ENCODE measurements at places on chromosomes 1 and 21.

GRCh38 chr1:59005491-59006288, 221.8 kb upstream of the JUN start:
- DNase-seq = no peak

DNA sequence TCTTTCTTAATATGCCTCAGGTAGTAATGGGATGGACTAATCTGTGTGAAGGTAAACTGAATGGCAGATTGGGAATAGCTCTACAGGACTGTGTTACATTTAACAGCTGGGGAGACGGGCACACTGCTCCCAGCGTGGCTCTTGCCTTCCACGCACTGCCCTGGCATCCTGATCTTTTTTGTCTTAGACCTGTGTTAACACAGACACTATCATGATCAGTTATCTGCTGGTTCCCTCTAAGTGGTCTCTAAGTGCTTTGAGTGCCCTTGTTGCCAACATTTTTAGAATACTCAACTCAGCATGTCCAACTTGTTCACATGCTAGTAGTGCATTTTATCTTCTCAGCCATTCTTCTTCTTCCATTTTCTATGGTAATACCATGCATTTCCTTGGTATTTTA, 208.1 kb downstream of the RYR2 start:
- DNase-seq = no peak

GRCh38 chr1:182262425-182262824, 129.2 kb downstream of the GLUL start:
- DNase-seq = no peak

- DNase-seq = no peak
Measured at GRCh38 chr1:3380469-3380868, 74.0 kb upstream of the ARHGEF16 start.

- DNase-seq = no peak
Measured at GRCh38 chr1:206854401-206855129, 10.9 kb upstream of the IL20 start.

GRCh38 chr1:109498161-109498801, 4.4 kb downstream of the CYB561D1 start:
- DNase-seq = peak; percentile 14

GRCh38 chr1:223075834-223076233, 67.2 kb downstream of the TLR5 start:
- DNase-seq = no peak

GRCh38 chr1:107821340-107821739, 143.6 kb downstream of the VAV3 start:
- DNase-seq = no peak

DNA sequence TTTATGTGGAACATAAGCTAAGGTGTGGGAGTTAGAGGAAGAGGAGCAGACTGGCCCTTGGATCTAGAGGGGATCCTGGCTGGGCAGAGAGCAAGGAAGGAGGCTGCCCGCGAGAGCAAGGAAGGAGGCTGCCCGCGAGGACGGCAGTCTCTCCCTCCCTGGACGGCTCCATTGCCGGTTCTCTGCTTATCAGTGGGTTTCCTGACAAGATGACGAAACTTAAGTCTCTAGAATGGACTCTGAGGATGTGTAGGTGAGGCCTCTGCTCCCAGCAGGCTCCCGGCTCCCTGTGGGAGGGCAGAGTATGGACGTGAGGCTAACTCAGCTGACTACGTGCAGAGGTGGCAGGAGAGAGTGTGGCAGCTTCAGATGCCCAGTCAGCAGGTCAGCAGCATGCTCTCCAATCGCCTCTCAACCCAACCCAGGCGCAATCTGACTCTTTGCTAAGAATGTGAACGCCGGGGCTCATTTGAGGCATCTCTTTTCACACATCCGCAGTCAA, 6.1 kb downstream of the MYBPHL start:
- no peak for DNase-seq

- DNase-seq = no peak
Measured at GRCh38 chr1:117828201-117828600, 101.2 kb downstream of the GDAP2 start.

DNA sequence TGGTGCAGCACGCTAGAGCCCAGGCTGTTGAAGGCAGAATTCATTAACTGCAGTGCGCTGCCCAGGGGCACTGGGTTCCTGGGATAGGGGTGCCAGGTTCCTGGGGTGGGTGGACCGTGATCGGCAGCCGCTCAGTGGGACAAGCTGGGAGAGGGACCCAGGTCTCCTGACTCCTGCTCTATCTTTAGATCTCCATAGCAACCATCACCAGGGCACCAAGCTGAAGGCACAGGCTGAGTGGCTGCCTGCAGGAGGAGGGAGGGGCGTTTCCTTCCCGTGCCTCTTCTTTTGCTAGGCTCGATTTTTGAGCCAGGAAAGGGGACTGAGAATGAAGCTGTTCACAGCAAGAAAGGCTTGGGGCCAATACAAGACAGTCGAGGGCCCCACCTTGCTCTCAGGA, 20.9 kb upstream of the CDCP2 start:
- no peak for DNase-seq

DNA sequence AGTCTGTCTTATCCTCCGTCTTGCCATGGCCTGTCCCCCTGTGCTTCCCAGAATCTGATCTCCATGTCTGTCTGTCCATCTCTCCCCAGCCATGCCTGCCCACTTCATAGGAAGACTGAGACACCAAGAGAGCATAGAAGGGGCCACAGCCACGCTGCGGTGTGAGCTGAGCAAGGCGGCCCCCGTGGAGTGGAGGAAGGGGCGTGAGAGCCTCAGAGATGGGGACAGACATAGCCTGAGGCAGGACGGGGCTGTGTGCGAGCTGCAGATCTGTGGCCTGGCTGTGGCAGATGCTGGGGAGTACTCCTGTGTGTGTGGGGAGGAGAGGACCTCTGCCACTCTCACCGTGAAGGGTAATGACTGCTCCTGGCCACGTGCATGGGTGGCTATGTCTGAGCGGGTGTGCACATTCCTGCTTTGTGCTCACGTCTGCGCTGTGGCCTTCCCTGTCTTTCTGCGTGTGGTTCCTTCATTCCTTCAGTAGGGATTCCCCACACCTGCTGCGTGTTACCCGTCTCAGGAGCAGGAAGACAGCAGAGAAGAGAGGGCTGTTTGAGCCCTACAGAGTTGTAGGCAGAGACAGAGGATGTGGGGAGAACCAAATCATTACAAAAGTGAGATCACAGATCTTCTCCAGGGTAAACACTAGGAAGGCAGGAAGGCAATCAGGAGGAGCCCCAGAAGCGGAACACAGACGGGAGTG, 80.8 kb downstream of the OBSCN start:
- DNase-seq = no peak

DNA sequence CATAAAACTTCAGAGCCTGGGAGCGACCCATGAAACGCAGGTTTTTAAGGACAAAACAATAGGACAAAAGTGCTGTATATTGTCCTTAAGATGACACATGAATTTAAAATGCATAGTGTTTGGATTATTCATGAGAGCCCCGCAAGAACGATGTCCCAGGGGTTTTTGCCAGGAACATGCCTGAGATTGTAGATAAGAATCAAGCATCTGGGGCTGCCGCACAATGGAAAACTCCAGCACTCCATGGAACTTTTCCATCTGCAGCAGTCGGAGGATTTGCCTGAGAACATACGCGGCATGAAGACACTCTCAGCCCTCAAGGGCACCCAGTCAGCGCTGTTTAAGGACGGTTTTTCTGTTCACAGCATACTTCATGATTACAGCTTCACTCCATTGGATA, 5.3 kb upstream of the ERG start:
- no peak for DNase-seq

DNA sequence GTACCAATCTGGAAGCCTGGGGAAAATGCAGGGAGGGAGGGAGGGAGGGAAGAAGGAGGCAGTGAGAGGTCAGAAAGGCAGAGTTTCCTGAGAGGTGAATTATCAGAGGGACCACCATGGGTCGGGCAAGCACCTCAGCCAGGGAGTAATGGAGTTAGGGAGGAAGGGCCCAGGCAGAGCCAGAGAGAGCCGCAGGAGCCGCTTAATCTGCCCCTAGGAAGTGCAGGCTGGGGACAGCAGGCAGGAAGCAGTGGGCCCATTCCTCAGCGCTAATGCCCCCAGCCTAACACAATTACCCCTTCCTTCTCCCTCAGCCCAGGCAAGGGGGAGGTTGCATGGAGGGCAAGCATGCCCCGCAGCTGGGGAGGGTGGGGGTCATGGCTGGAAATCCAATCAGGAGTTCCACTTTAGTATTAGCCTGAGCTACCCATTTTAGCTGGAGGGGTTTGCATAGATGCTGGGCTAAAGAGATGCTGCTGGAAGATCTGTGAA, 109.0 kb downstream of the TMEM53 start:
- no peak for DNase-seq

GRCh38 chr1:97571760-97572159, 349.1 kb downstream of the DPYD start:
- no peak for DNase-seq

DNA sequence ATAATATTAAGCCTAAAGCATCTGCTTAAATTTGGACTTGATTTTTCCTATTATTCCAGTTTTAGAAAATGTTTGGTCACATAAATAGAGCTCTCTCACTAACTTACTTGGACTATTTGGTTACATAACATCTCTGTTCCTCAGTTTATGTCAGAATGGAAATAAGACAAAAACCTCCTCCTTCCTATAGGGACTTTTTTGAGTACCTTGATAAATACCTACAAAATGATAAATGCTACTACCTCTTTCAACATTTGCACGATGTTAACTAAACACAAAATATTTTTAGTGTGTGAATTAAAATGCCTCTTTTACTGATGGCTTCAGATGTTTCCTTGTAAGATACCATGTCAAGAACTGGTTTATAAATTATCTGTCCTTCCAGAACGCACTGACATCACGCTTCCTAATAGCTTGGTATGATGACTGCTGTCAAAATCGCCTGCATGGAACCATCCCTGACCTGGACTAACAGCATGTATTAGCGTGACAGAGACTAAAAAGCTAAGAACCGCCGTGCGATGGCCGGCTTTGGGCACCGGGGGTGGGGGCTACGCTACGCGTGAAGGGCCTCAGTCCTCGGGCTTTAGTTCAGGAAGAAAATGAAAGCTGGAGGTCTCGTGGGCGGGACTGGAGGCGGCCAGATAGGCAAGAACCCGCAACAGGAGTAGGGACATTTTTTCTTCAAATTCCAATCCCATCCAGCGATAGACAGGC, 133.2 kb upstream of the BARHL2 start:
- no peak for DNase-seq

GRCh38 chr1:229116114-229116513, 154.8 kb upstream of the RAB4A start:
- no peak for DNase-seq

GRCh38 chr1:36161641-36162531, 5.9 kb downstream of the MAP7D1 start:
- DNase-seq = no peak

DNA sequence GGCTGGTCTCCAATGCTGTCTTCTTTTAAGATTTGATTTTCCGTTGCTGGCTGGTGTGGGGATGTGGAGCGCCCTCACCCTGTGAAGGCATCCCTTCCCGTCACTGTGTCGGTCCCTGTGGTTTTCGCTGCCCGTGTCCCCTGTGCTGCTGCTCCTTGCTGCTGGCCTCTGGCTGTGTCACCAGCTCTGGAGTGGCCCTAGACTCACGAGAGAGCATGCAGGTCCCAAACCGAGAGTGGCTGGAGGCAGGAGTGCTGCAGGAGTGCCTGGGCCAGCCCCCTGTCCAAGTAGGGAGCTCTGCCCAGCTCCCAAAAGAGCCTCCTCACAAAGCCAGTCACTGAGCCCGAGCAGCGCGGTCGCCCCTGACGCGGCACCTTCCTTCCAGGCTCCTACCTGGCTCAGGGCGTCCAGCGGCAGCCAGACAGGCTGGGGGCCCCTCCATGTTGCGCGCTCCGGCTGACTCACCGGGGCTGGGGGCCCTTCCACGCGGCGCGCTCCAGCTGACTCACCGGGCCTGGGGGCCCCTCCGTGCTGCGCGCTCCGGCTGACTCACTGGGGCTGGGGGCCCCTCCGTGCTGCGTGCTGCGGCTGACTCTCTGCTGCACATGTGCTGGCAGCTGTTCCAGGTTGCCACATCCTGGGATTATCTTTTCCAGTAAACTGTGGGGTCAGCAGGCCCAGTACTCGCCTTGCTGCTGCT, 106.7 kb upstream of the COL6A1 start:
- DNase-seq = no peak

DNA sequence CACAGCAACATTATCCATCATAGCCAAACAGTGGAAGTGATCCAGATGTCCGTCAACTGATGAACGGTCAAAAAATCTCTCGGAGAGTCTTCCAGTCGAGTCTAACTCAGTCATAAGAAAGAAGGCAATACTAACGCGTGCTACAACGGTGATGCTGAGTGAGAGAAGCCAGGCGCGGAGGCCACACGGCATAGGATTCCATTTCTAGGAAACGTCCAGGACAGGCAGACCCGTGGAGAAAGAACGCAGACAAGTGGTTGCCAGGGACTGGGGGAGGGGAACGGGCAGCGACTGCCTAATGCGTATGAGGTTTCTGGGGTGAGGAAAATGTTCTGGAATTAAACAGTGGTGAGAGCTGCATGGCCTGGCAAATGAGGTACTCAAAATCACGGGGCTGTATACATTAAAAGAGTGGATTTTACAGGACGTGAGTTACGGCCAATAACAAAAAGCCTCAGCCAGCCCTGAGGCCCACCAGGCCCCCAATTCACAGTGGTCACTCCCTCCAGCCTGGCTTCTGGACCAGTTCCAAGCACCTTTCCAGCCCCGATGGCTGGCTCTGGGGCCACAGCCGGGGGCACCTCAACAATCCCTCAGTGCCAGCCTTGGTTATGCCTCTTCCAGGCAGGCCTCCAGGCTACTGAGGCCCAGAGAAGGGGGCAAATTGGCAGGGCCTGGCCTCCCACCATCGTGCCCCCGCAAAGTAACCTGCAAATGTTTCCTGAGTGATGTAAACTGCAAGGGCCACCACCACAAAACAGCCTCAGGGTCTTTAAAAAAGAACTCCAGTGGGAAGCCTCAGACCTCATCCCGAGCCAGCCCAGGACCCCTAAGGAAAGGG, 3.4 kb downstream of the WNT9A start:
- no peak for DNase-seq

- DNase-seq = no peak
Measured at GRCh38 chr1:50157306-50157941, 48.7 kb downstream of the ELAVL4 start.

DNA sequence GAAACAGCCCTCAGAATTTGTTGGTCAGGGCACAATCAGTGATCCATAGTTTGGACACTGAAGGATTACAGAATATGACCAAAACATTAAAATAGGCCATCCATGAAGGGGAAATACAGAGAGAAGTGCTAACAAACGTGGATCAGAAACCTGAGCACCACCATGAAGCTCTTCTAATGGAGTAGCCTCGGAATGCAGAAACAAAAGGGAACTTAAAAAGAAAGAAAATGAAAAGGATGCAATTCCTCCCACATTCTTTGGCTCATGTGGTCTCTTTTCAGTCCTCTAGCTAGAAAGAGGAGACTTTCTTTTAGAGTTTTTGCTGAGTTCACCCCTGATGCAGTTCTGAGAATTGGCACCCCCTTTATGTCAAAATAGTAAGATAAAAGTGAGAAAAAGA, 989.8 kb upstream of the B3GALT2 start:
- no peak for DNase-seq

- DNase-seq = no peak
Measured at GRCh38 chr1:228827019-228827418, 91.7 kb downstream of the RHOU start.

GRCh38 chr1:166221316-166221715, 54.5 kb upstream of the FAM78B start:
- no peak for DNase-seq

GRCh38 chr1:13494025-13494424, 19.8 kb downstream of the LRRC38 start:
- DNase-seq = no peak
